Activated CD4-positive, alpha-beta T cell treated with anti-CD3 and anti-CD28 coated beads, Interleukin-2, amount 50 U/mL, for 4 hours (primary cell): ENCODE measurements at places on chromosomes 12 and 14.

DNA sequence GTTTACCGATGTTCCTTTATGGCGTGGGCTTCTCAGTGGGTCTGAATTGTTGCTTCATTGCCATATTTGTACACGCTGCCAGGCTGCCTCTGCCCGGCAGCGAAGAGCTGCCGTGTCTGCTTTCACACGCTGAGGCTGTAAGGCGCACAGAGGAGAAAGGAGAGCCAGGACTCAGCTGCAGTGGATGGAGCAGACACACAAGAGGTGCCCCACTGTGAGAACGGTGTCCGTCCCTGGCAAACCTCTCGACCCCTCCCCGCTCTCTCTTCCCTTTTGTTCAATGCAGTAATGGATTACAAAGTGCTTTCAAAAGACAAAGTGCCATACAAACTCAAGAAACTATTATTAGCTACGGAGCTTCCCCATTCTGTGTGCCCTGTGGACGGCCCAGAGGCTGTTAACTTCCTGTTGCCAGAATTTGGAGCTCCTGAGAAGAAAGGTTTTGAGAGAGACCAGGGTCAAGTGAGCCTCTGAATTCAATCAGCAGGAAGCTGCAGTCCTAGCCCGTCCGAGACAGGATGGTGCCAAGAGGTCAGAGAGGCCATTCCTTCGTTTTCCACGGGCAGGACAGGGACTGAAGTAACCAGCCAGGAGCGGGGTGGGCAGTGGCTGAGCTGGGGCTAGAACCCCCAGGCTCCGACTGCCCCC is 15.8 kb downstream of the CCND2 start:
- DNase-seq: no peak

DNA sequence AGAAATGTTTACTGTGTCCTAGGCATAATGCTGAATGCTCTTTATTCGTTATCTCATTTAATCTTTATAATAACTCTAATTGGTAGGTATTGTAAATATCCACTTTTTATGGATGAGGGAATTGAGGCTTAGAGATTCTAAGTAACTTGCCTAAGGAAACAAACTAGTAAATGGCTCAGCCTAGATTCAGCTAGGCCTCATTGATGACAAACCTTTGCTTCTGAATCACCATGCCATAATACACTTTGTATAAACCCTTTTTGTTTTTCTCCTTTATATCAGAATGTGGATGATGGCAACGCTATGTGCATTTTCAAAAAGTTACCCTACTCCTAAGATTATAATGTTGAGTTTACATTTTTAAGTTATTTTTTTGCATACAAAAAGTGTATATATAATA is 34.0 kb downstream of the MNAT1 start:
- DNase-seq: no peak

GRCh38 chr12:16785524-16785923 is 179.6 kb upstream of the LMO3 start:
- DNase-seq: no peak

GRCh38 chr12:67482751-67483661 is 165.5 kb upstream of the DYRK2 start:
- peak; percentile 63 for DNase-seq

GRCh38 chr14:91369628-91370445 is 47.8 kb downstream of the CCDC88C start:
- DNase-seq: peak; percentile 46

GRCh38 chr12:10364815-10365622 is 24.8 kb downstream of the KLRK1 start:
- peak; percentile 49 for DNase-seq

- DNase-seq: no peak
Measured at GRCh38 chr12:63208956-63209355, 58.0 kb upstream of the AVPR1A start.

DNA sequence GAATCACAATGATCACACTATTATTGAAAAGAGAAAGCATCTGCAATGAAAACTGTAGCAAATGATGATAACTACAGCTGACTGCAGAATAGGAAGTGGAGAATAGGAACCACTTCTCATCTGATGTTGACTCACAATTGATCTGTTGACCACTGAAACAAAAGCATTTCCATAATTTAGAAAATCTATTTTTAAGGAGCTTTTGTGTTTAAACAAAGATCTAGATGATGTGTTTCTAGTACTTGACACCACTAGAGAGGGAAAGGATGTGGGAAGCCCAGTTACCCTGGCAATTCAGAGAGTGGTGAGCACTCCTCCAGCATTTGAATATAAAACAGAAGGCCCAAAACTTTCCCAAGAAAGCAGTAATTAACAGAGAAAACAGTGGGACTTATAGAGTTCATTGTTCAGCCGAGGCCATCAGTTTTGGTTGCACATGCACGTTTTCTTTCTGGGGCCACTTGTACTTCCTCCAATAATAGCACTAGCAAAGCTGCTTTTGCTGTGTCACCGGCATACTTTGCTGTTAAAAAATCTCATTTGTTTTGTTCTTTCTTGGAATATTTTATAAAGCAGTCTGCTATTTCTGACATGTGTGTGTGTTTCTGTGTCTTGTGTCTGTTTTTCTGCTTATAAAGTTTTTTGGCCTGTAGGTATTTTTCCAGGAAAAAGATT is 76.1 kb upstream of the HECTD1 start:
- no peak for DNase-seq

DNA sequence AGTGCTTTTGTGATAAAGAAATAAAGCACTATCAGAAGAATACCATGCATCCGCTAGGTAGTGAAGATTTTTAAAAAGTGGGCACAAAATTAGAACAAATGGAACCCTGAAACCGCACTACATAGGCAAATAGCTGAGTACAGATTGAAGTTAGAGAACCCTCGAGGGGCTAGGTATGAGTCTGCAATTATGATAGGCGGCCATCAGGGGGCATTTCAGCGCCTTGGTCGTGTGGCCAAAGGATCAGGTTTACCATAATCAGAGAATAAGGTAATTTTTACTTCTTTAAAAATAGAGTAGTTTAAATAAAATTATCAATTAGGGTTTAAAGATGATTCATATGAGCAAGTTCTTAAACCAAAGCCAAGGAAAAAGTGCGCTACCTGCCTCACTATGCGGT is 129.8 kb downstream of the TMX1 start:
- DNase-seq: peak; percentile 1

DNA sequence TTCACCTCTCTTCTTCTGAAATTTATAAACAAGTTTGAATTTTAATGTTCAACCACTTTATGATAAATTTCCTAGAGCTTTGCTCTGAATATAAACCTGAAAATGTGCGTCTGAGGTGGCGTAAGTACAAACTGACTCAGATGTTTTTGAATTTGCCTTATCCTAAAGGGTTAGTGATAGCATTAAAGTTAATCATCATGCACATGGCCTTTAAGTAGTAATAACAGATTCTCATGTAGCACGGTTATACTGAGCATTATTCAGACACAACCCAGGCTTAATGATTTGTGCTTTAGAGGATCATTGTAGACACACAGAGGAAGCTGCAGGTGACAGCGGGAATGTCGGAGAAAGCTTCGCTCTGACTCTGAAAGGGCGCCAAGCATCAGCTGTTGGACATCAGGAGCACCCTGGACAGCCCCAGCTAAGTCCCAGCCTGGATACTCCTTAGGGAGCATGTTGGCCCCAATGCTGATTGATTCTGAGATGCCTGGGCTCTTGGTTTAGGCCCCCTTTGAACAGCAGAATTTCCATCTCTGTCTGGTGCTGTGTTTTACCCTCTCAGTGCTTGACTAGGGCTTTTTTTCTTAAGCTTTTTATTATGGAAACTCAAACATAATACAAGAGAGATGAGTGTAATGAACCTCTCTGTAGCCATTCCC is 91.1 kb downstream of the PLXNC1 start:
- DNase-seq: no peak

DNA sequence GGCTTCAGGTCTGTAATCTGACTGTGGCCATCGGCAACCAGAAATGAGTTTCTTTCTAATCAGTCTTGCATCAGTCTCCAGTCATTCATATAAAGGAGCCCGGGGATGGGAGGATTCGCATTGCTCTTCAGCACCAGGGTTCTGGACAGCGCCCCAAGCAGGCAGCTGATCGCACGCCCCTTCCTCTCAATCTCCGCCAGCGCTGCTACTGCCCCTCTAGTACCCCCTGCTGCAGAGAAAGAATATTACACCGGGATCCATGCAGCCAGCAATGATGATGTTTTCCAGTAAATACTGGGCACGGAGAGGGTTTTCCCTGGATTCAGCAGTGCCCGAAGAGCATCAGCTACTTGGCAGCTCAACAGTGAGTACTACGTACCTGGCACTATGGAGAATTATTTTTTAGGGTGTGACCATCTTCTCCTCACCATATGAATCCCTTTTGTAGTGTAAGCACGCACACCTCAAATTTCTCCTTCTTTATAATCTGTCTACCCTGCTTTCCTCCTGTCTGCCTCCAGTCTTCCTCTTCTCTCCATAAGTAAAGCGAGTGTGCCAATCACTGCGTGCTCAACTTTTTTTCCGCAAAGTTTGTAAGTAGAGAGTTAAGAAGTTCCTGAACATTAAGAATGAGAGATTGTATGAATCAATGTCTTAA is at the start of gene TPH2:
Gene TPH2 (plus strand): TSS at position 118 of the 658 bp plus-strand sequence. CDS start 142 bp downstream, at position 260.
- peak; percentile 14 for DNase-seq

DNA sequence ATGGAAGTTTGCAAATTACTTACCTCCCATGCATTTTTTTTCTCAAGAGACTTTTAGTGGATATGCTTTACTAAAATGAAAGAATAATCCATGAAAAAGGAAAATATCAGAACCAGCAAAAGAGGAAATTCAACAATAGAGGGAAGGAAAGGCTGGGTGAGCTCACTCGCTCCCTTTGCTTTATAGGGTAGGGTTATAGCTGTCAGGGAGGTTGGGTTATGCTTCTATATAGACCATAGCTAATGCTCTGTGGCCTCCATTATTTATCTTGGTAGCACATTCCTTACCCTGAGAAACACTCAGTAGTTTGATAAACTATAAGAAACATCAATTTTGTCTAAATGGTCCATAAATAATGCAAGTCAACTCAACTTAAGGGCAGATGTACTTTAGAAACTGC is 215.9 kb upstream of the FAR2 start:
- DNase-seq: no peak

GRCh38 chr14:75991753-75992152 is 6.2 kb downstream of the IFT43 start:
- DNase-seq: no peak

- no peak for DNase-seq
Measured at GRCh38 chr14:91399868-91400640, 17.6 kb downstream of the CCDC88C start.

GRCh38 chr12:108430245-108430644 is 84.8 kb upstream of the FICD start:
- DNase-seq: no peak

GRCh38 chr12:91877022-91877421 is 268.6 kb downstream of the BTG1 start:
- peak; percentile 84 for DNase-seq

GRCh38 chr12:116924558-116925453 is 14.1 kb downstream of the FBXW8 start:
- DNase-seq: peak; percentile 13

DNA sequence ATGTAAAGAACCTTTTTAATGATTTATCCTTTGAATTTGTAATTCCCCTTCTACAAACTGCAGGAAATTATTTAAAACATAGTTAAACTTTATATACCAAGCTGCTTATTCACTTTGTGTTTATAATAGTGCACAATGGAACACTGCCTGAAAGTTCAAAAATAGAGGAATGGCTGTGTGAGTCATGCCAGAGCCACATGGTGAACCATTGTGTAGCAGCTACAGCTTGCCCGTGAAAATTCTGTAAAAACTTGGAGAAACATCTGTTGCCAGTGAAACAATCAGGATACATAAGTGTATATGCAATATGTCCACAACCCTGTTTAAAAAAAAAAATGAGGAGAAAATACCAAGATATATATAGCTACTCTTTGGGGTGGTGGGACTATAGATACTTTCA is 59.5 kb downstream of the VEZT start:
- DNase-seq: no peak

GRCh38 chr14:21656980-21657379 is 3.3 kb downstream of the OR4E2 start:
- no peak for DNase-seq

GRCh38 chr12:40034156-40034555 is 71.7 kb downstream of the SLC2A13 start:
- DNase-seq: no peak
